Urothelium cell line (cell line): ENCODE measurements at places on chromosomes 13 and 19.

- DNase-seq = no peak
Observed at GRCh38 chr19:32824916-32825608, 44.5 kb downstream of the SLC7A9 start.

DNA sequence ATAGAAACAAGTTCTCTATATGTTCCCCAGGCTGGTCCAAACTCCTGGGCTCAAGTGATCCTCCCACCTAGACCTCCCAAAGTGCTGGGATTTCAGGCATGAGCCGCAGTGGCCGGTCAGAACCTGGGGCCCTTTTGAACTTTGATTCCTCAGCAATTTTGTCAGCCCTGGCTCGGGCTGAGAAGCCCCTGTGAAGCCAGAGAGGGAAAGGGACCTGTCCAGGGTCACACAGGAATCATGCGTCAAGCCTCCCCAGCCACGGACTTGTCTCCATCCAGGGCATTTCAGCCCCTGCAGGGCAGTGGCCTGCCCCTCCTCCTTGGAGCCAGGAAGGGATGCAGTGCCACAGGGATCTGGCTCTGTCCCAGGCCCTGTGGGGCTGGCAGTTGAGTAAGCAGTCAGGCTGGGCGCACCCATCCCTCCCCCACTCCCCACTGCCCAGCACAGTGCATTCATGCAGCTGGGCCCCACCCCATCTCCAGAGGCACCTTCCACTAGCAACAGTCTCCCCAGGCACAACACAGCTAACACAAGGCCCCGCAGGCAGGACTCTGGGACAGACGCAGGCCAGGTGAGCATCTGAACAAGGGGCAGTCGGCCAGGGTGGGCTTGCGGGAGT lies at the start of gene CAPS:
CAPS (plus strand) TSS at position 516 of the 619 bp plus-strand sequence. CDS start 153 bp downstream, outside the sequence.
- peak; percentile 16 for DNase-seq

- no peak for DNase-seq
Observed at GRCh38 chr13:102704238-102705058, 9.6 kb upstream of the METTL21C start.

DNA sequence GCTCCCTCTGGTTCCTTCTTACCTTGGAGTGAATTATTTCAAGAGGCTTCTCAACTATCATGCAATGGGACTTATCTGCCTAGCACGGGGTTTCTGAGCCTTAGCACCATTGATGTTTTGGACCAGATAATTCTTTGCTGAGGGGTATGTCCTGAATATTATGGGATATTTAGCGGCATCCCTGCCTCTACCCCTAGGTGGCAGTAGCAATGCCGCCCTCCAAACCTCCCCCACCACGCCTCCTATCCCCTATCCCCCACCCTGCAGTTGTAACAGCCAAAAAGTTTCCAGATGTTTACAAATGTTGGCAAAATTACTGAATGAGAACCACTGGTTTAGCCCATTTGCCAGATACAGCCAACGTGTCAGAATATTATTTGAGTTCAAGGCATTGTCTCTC lies 125.5 kb downstream of the POSTN start:
- DNase-seq = no peak
